ENCODE measurements at places on chromosomes 11 and 22.

DNA sequence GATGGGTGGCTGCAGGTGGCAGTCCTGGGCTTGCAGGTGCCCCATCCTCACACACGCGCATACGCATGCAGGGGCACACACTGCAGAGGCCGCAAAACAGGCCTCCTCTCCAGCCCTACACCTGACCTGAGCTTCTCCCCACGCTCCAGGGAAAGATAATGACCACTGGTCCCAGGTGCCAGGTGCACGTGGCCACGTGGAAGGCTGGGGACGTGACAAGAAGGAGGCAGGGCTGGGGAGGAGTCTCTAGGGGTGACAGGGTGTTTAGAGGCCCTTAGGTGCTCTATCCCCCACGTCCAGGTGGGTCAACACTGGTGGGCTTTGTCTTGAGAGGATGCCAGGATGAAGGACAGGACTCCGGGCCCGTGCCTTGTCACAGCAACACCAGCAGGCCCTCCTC, 23.5 kb upstream of the CPT1A start:
- DNase-seq: no peak

DNA sequence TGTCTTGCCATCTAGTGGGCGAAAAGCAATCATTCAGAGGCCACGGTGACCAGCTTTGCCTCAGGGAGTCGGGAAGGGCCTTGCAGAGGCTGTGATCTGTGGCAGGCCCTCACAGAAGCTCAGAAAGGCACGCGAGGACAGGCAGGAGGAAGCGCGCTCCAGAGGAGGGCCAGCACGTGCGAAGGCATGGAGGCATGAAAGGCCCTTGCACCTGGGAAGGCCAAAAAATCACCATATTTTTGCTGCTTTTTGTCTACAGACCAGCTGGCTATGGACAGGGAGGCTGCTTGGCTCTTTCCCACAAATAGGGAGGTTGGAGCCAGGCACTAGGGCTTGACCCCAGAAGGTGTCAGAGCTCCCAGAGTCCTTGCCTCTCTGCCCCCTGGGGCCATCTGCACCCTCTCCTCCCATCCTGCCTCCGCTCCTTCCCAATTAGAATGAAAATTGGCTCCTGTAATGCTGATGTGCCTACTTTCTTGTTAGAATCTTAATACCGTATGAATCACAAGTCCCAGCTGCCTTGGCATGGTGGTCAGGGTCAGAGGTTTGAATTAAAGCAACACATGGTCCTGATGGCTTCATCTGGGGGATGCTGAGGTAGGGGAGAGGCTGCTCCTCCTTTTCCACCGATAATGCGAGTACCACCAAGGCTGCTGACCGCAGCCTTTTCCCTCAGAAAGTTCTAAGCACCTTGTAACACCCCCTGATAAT, 69.1 kb downstream of the FEZ1 start:
- no peak for DNase-seq

GRCh38 chr11:134543645-134544044, 131.6 kb upstream of the B3GAT1 start:
- DNase-seq: no peak

DNA sequence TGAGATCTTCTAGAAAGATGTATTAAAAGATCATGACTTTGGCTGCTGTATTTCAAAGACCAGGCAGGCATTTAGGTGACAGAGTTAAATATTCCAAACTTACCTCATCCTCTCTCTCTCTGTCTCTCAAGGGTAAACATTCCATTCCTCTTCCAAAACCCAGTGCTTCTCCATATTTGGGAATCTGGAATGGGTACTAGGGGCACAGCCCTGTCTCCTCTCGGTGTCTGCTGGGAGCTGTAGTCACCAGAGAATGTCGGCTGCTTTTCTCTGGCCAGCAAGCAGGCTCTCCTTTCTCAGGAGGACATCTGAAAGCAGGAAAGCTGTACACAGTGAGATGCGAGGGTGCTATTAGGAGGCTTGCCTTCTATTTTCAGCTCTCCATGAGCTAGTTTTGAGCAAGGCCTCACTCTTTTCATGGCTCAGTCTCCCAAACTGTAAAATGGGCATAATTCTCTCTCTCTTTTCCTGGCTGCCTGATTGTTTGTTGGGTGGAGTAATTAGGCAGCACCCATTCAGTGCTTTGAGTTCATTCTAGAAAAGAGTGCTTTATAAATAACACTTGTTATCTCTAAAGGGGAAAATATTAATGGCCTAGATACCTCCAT, 9.3 kb upstream of the PEX26 start:
- DNase-seq: no peak

- DNase-seq: no peak
These were observed 325.7 kb downstream of the SHANK2 start for GRCh38 chr11:70926543-70927201.

GRCh38 chr22:26707581-26707980, 50.2 kb downstream of the MIAT start:
- no peak for DNase-seq

GRCh38 chr11:104076455-104076854, 40.0 kb downstream of the DDI1 start:
- no peak for DNase-seq

DNA sequence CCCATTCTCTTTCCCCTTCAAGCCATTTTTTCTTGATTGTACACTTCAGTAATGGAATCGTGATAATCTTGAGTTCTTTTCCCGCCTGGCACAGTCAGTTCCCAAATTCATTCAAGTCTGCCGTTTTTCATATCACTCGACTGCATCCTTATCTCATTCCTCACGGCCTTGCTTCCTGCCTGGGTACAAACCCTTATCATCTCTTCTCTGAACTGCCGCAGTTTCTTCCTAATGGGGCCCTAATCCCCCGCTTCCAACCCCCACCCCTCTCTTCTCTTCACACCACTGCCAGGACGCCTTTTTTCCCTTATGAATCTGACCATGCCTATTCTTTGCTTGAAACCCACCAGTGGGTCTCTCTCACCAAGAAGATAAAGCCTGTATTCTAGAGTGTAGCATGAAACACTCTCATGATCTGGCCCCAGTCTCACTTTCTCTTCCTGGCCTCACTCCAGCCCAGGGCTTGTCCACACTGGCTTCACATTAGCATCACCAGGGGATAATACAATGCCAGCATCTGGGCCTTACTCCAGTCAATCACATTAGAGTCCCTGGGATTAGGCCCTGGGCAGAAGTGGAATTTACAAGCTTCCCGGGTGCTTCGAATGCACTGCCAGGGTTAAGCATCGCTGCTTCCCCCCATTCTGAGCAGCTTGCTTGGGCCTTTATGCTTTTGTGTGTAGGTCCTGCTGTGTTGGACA, 102.1 kb downstream of the FBXO7 start:
- peak; percentile 47 for DNase-seq
